ENCODE measurements at places on chromosomes 5 and 9.

DNA sequence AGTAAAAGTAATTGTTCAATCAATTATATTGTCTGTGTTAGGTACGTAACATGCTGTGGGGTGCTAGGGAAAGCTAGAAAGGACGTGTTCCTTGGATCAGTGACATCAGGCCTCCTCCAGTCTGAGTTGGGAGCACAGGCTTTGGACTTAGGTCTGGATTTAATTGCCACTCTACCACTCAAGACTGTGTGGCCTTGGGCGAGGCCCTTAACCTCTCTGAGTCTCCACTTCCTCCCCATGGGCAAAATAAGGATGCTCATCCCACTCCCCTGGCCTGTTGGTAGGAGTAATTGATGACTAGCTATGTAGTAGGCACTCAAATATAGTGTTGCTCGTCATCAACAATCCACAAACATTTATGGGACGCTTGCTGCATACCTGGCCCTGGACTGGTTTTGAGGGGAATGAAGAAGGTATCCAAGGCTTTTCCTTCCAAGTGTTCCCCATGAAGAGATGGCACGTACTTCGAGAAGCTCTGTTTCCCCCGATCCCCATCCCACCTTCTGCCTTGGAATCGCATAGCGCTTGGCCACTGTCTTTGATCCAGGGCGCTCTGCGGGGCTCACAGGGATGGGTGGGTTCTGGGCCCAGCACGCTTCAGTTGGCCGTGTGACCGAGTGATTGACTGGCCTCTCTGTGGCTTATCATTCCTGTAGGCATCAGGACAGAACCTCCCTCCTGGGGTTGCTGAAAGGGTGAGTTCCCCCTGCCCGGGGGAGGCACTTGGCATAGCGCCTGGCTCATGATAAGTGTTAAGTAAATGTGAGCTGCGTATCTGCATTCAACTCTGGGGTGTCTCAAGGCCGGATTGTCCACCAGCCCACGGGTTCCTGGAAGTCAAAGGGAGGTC is 8.1 kb downstream of the FGF18 start:
- peak; percentile 8 for DNase-seq

DNA sequence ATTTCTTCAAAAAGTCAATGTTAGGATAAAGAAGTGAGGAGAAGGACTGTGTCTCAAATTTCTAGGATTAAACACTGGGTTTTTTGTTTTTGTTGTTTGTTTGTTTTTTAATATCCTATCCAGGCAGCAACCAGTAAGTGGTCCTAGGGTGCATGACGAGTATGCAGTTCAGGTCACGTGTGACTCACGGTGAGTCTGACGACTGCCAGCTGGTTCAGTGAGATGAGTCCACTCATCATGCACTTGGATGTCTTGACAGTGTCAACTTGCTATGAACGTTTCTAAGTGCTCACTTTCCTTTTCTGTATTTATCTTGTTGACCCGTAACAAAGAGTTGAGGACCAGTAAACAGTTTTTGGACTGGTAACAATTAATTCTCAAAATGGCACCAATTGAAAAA is 32.7 kb downstream of the ATG10 start:
- no peak for DNase-seq

GRCh38 chr5:31563216-31563615 is 31.1 kb downstream of the C5orf22 start:
- DNase-seq = no peak

DNA sequence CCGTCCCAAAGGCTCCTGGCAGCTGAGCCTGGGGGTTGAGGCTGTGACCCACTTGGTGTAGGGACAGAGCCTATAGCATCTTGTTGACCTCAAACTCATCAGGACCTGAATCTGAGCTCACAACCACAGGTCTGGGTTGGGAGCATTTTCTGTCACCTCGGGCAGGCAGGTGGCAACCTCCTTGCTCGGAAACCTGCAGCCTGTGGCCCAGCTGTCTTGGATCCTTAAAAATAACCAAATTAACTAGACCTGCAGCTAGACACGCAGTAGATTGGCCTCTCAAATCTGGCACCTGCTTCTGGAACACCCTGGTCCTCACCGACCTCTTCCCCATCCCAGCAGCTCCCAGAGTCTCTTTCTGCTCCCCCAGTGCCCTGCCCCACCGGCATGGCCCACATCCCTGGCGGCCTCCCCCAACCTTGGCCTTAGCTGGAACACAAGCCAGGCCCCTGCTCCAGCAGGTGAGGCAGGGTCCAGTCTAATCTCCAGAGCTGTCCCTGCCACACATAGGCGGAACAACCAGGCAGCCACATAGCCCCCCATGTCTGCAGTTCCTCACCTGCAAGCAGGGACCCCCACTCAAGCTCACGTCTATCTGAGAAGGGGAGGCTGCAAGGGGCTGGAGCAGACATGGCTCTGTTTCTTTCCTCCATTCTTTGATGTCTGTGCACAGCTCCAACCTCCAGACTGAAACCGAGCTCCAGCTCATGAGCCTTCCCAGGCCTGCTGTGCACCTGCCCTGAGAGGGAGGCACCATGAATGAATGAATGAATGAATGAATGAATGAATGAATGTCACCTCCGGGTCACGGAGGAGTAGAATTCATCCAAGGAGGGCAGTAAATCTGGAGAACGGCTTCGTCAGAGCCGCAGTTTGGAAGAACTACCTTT is 28.3 kb downstream of the PAEP start:
- DNase-seq = no peak

DNA sequence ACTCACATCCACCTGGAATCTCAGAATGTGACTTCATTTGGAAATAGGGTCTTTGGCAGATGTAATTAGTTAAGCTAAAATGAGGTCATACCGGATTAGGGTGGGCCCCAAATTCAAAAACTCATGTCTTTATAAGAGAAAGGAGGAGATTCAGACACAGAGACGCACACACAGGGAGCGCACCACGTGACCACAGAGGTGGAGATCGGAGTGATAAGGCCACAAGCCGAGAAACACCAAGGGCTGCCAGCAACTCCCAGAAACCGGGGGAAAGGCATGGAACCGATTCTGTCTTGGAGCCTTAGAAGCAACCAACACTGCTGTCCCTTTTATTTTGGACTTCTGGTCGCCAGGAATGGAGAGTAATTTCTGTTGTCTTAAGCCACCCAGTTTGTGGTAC is 31.8 kb upstream of the LMX1B start:
- no peak for DNase-seq

GRCh38 chr9:35180801-35181200 is 19.0 kb downstream of the UNC13B start:
- no peak for DNase-seq

Measured in inflammatory macrophage treated with lipopolysaccharide for 1 hour (primary cell).